ENCODE measurements at places on chromosomes 3 and 15.

- DNase-seq, result no peak
Measured at GRCh38 chr3:171248426-171249111, 211.6 kb downstream of the TNIK start.

- no peak for DNase-seq
Measured at GRCh38 chr3:122967765-122968164, 59.8 kb downstream of the SEMA5B start.

DNA sequence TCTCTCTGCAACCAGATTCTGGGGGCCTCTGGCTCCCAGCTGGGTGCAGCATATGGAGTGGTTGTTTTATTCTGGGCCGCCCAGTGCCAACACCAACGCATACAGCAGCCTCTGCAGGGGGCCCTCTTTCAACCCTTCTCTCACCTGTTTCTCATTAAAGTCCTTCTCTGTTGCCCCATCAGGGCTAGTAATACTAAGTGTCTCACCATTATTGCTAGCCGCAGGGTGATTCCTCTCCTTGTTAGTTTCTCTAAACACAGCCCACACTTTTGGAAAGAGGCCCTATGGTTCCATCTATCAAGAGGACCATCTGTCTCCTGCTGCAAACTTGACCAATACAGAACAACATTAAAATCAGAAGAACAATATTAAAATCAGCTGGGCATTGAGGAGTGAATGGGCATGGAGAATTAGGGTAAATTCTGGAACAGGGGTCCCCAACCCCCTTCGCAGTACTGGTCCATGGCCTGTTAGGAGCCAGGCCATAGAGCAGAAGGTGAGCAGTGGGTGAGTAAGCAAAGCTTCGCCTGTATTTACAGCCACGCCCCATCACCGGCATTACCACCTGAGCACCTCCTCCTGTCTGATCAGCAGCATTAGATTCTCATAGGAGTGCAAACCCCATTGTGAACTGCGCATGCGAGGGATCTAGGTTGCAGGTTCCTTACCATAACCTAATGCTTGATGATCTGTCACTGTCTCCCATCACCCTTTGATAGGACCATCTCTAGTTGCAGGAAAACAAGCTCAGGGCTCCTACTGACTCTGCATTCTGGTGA is 36.5 kb downstream of the ALS2CL start:
- no peak for DNase-seq

- DNase-seq, result no peak
Measured at GRCh38 chr3:194443901-194444300, 42.9 kb downstream of the ATP13A3 start.

DNA sequence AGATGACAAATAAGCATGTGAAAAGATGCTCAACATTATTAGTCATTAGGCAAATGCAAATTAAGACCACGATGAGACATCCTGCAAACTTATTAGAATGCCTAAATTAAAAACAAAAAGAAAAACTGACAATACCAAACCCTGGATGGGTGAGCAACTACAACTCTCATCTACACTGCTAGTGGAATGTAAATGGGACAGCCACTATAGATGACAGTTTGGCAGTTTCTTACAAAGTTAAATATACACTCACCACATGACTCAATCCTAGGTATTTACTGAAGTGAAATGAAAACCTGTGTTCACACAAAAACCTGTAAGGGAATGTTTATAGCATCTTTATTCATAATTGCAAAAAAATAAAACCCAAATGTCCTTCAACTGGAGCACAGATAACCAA is 74.7 kb downstream of the NPTN start:
- DNase-seq, result no peak

DNA sequence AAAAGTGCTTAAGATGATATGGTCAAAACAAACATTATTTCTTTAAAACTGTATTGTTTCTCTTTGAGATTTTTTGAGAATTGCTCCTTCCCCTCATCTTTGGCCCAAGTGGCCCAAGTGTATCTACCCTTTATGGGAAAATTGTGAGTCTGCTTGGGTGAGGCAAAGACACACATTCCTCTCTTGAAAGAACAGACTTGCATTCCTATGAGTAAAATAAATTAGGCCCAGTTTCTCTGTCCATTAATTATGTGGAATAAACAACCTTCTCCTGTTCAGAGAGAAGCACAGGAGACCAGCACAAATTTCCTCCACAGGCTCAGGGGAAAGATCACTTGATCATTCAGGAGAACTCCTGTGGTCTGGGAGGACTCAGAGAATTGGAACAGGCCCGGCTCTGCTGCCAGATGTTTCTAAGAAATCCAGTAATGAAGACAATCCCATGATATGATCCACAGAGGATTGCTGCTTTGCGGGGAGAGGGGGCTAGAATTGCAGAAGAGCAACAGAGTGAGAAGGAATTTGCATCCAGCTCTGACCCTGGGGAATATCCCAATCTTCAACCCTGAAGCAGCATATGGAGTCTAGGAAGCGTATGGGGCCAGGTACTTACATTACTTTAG is 53.8 kb upstream of the BOC start:
- no peak for DNase-seq

GRCh38 chr15:49492830-49493229 is 69.8 kb downstream of the FGF7 start:
- DNase-seq, result no peak

All from NCI-H187 treated with DMSO at 0.1 percent for 48 hours (cell line).